ENCODE measurements at places on chromosomes 3 and 15.

- DNase-seq, result no peak
Measured at GRCh38 chr15:74768771-74769342, 13.0 kb upstream of the CSK start.

DNA sequence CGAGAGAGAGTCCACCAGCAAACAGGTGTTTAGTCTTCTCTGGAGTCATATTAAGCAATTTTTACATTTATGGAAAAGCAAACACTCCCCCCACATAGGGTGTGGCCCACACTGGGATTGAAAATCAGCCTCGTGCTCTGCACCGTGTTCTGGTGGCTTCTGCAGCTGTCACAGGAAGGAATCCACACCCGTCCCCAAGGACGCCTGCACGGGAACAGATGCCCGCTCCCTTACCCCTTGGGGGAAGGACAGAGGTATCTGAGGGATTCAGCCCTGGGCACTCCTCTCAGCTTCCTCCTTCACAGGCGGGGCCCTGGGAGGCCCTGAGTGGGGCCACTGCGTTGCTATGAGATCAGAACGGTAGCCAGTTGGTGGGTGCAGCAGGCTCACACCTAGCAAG, 27.8 kb downstream of the LIPC start:
- no peak for DNase-seq

DNA sequence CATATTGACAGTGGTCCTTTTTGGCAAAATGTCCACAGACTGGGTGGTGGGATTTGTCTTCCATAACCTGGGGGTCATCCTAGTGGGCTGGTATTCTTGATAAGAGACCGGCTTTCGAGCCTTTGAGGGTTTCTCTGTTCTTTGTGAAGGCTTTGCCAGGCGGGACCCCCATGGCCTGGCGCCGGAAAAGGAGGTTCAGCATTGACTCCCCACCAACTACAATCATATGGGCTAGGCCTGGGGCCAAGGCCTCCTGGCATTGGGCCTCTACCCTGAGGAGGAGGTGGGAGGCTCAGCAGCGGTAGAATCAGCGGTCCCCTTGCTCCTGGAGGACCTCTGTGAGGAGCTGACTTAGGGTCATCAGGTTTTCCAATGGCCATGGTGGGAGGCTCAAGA, 19.8 kb upstream of the HDAC11 start:
- no peak for DNase-seq

DNA sequence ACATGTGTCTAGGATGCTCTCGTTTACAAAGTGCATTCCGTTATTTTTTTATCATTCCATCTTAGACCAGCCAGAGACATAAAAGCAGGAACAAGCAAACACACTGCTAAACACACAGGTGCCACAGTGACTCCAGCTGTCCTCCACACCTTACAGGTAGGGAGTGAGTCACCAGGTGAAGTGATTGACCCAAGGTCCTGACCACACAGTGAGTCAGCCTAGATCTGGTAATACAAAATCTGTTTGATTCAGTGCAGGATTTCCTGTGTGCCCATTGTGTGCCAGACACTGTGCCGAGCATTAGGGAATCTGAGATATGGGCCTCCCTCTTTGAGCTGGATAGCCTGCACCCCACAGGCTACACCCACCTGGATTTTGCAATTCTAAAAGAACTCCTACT, 16.7 kb upstream of the BFSP2 start:
- DNase-seq, result no peak

DNA sequence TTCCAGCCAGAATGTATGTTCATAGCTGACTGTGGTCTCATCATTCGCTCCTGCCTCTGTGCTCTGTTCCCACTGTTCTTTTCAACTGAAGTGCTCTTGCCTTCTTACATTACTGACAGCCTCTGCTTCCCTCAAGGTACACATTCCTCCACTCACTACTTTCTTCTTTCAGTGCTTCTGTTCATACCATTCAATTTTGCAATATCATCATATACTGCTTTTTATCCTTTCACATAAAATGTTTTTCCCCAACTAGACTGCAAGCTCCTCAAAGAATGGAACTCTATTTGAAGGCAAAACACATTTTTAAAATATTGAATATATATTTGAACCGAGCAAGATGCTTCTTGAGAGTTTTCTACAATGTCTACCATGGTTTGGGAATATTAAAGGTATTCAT, 291.1 kb downstream of the CTNNB1 start:
- DNase-seq, result no peak

GRCh38 chr15:74857082-74857655, 14.2 kb upstream of the ULK3 start:
- DNase-seq, result no peak

GRCh38 chr3:130463221-130463620, 53.8 kb upstream of the COL6A6 start:
- no peak for DNase-seq

DNA sequence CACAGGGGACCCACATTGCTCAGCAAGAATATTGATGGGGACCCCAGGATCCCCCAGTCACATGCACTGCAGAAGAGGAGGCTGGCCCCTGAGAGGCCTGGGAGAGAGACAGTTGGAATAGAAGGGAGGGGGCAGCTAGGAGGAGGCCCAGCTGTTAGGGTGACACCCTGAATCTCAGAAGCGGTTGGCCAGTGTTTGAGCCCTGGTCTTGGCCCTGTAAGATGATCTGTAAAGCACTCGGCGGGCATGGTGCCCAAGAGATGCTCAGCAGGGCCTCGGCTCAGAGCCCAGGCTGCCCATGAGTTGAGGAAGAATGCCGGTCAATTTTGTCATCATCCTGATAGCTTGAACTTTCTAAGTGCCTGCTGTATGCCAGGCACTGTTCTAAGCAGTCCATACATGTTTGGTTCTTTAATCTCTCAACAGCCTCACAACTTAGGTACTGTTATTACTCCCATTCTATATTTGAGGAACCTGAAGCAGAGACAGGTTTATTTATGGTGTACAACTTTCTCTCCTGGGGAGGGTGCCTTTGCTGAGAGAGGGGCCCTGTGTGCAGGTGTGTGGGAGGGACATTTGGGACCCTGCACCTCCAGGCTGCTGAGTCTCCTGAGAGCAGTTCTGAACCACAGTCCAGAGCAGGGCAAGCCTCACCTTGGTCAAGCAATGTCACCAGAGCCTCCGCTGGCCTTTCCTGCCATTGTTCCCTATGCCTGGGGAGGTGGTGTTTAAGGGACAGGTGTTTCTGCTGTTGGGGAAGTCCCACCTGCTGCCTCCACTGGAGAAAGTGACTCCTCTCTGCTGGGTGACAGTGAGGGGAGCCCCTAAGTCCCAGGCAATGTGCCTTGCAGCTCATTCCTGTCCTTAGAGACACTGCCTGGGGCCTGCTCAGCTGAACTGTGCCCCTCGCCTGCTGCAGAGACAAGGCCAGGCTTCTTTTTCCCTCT, 26.0 kb downstream of the SLC6A6 start:
- DNase-seq, result no peak

DNA sequence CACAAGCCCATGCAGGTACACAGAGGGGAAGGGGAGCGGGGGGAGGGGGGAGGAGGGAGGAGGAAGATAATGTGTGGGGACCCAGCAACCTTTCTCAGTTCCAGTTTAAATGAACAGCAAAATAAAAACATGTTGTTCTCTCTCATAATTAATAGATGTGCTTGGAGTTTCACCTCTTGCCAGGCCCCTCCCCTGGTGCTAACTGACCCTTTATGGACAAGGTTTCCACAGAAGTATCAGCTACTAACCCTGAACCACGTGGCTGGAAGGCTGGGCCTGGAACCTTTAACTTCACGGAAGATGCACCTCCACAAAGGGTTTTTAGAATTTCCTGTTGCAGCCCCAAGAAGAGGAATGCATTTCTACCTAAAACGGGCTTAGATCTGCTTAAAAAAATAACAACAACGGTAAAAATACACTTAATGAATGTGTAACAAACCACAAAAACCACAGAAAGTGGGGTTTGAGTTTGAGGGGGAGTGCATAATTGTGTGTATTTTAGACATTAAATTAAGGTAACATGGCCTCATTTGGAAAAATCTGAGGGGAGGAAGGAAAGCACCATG, 14.8 kb upstream of the SMAD3 start:
- no peak for DNase-seq

DNA sequence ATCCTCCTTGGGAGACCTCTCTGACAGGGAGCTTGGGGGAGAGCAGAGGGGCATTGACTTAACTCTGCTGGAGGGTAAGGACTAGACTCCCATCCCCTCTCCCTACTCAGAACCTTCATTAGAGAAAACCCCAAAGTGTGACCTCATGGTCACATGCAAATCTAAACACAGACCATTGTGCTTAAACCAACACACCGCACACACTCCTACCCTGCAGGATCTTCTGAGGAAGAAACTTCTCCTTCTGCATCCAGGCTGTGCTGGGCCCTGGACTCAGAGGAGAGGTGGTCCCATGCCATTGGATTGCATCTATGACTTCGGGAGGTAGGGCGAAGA, 805 bp upstream of the PARP16 start:
- DNase-seq, result no peak

GRCh38 chr3:100871306-100871705, 121.9 kb downstream of the ABI3BP start:
- no peak for DNase-seq

DNA sequence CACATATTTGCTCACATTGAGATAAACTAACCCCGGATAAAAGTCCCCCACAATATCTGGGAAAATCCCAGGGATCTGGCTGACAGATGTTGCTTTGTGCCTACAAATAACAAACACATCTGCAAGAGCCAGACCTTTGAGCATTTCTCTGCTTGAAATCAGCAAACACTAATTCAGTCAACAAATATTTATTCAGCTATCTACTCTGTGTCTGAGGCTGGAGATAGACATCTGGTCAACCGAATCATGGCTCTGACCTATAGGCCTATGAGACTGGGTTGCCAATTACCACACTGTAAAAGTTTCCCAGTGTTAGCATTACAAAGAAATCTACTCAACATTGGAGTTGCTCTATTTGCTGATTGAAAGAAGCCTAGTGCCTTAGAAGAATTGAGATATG, 201.1 kb upstream of the CADPS start:
- no peak for DNase-seq

DNA sequence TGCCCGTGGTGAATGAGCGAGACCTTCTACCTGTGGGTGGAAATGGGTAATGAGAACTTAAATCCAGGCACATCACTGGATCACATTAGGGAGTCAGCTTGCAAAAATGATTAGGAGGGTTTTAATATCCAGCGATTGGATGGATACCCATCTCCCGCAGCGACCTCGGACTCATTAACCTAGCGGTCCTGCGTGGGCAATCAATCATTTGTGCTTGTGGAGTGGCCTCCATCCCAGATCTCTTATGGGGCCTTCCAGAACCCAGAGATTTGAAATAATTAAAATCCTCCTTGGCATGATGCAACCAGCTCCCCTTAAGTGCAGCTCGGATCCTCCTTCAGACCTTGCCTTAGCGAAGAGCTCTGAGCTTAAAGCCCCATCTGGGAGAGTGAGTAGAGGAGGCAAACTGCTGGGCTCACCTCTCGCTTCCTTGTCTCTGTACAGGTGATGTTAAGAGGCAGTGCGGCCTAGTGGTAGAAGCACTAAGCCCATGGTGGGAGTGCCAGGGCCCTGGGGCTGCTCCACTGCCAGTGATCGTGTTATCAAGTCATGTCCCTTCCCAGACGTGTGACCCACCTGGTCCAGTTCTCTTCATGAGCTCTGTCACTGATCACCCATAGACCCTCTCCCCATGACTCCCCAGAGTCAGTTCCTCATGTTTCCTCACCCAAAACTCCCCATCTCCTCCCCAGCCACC, 285.2 kb upstream of the TLE3 start:
- no peak for DNase-seq

GRCh38 chr3:105553851-105554250, 187.1 kb downstream of the ALCAM start:
- DNase-seq, result no peak

GRCh38 chr3:69367586-69367985, 18.3 kb downstream of the FRMD4B start:
- no peak for DNase-seq

GRCh38 chr3:16415911-16416476, 97.5 kb downstream of the RFTN1 start:
- DNase-seq, result no peak

- no peak for DNase-seq
Measured at GRCh38 chr3:175716446-175716845, 857.3 kb downstream of the NAALADL2 start.

- no peak for DNase-seq
Measured at GRCh38 chr15:82597815-82598214, 49.3 kb downstream of the CPEB1 start.

DNA sequence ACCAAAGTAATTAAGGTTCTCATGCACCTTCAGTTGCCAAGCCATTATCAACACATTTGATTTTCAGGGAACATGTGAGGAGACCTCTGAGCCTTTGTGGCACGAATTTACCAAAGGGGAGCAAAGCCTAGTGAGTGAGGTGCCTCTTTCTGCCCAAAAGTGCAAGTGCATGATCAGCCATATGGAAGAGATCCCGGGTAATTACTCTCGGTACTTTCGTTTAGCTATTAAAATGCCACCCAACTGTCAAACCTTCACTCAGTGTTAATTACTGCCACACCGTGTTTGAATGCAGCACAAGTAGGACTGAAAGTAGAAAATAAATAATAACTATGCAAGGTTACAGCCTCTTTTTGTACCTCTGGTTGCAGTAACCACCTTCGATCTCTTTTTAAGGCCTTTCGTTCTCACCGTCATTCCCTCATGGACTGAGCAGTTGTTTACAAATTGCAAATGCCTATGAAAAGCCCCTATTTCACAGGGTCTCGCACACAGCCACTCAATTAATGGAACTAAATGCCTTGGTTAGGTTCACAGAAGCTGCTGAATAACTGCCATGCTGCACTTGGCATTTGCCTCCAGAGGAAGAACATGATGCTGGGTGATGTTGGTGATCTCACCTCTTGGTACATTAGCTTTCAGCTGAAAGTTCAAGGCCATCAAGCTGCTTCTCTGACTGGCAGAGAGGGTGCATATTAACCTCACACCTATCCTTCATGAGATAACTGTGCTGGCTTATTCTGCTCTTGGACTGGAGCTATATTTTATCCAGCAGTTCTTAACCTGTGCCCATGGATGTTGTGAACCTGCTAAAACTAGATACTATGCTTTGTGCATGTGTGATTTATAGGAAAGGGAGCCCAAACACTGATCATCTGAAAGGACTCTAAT, 69.9 kb downstream of the TNIK start:
- DNase-seq, result no peak

DNA sequence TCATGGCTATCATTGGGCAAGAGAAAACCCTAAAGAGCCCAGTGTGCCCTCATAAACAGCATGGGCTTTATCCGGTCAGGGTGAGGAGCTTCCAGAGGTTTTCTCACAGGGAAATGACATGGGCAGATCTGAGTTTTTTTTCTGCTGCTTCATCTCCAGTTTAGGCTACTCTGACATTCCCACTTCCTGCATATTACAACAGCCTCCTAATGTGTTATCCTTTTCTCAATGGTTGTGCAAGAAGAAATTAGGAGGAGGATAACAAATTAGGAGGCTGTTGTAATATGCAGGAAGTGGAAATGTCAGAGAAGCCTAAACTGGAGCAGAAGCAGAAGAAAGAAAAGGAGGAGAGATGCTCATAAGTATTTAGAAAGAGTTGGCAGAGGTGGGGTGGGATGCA, 175.6 kb downstream of the MTHFS start:
- DNase-seq, result no peak
